ENCODE measurements at places on chromosomes 6 and 20.

DNA sequence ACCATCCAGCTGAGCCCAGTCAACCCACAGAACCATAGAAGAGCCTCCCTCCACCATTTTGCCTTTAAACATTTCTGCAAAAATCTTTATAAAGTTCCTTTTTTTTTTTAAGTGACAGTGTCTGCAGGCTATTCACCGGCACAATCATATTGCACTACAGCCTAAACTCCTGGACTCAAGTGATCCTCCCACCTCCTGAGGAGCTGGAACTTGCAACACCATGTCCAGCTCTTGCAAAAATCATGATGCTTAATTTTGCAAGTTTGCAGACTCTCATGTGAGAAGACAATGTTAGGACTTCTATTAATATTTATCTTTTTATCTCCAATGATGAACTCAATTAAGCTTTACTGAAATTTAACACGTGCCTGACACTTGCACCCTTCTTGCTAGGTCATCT lies 88.8 kb downstream of the INSM1 start:
- DNase-seq: no peak

DNA sequence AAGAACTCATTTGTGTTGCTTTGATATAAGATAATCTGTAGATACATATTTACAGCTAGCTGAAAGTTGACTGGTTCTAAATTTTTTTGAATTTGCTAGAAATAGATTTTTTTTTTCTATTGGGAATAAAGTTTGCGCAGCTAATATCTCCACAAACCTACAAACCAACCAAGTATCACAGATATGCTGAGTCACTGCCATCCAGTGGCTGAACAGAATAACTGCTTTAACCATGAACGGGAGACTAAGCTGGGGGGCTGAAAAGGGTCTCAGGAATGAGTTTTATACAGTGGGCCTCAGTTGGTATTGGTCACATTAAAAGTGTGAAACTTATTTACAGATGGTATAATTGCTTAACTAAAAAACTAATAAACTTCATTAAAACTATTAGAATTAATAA lies 326.7 kb upstream of the CNR1 start:
- DNase-seq: no peak

- DNase-seq: no peak
These were observed 821.1 kb upstream of the FLRT3 start for GRCh38 chr20:15158533-15158932.

- DNase-seq: no peak
These were observed 18.6 kb upstream of the BCAS4 start for GRCh38 chr20:50776122-50776817.

- DNase-seq: no peak
These were observed 33.8 kb upstream of the PLCB4 start for GRCh38 chr20:9035126-9035525.

DNA sequence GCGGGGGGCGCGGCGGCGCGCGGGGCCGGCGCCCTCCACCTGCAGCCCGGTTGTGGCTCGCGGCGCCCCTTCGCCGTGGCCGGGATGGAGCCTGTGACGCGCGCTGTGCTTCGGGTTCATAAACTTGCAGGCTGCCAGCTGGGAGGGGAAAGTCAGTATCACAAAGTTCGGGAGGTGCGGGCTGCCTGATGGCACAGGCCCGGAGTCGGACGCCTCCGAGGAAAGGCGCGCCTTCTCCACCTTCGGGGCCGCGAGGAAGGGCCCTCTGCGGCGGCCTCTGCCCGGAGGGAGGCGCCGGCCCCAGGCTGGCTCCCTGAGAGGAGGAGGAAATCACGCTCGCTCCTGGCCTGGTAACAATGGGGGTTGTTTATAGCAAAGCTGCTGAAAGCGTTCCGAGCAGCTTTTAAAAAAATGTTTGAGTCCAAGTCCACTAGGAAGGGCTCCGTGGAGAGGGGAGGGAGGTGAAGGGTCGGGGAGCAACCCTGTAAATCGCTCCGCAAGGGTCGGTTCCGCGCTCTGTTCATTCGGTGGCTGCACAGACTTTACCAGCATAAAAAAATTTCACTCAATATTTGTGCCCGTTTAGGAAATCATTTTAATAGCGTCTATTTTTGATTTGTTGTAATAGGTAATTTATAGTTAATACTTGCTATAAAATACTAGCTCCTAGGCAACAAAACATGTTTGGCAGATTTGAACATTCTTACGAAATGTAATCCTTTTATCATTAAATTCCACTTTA lies 1.0 kb downstream of the AFDN start:
- peak; percentile 16 for DNase-seq

GRCh38 chr20:33522256-33522820 lies 32.4 kb downstream of the CBFA2T2 start:
- no peak for DNase-seq

DNA sequence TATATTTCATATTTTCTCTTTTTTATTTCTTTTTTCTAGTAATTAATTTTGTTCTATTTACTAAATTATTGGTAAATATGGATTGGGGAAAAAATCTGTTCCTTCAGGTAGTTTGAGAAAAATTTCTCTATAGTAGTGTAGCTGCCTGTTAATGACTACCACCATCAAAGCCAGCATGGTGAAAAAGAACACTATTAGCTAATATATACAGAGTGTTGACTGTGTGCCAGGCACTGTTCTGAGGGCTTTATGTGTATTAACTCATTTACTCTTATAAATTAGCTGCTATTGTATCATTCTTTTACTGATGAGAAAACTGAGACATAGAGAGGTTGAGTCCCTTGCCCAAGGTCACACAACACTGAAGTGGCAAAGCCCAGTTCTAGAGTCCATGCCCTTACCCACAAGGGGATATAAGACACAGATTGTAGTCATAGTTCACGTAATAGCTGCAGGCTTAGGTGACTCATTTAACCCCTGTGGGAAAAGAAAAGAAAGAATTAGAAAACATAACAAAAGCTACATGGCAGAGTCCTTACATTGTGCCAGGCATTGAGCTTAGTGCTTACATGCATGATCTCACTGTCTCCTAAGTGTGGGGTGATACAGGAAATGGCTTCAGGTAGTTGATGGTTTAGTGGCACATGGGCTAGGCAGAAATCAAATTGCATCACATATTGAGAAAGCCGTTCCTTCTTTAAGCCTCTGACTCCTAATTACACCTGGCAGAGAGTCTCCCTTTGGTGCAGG lies 12.2 kb upstream of the AKIRIN2 start:
- DNase-seq: no peak

DNA sequence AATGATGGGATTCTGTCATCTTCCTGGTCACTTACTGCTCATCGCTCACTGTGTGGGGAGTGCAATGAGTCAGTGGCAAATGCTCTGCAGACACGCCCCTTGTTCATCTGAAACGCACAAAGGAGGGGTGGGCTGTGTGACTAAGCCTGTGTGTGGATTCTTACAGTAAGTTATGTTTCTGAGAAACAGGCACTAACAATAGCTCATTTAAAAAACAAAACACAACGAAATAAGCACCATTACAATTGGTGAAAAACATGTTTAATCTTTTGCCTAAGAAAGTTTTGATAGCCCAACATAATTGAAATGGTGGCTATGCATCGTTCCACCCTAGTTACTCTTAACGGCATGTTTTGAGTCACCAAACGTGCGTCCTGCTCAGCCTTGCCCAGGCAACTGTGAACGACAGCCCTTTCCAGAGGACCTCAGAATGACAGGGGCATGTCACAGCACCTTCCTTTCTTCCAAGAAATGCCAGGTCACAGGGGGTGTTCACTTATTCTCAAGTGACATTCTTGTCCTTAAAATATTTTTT lies 118.4 kb upstream of the SGK1 start:
- DNase-seq: peak; percentile 39

DNA sequence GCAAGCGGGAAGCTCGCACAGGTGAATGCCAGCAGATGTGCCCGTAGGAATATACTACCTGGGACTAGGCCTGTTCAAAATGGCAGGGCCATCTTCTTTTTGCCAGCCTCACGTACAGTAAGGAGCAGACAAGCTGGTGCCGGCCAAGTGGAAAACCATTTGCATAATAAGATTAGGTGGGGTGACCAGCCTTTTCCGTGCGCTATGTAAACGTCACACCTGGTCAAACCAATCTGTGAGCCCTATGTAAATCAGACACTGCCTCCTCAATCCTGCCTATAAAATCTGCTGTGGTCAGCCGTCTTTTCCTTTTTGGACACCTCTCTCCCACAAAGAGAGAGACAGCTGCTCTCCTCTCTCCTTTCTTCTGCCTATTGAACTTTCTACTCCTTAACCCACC lies 60.8 kb upstream of the TMEM30A start:
- DNase-seq: no peak

GRCh38 chr6:131213501-131213990 lies 78.3 kb downstream of the AKAP7 start:
- no peak for DNase-seq

- DNase-seq: no peak
These were observed 183.8 kb upstream of the TCF21 start for GRCh38 chr6:133705066-133705465.

DNA sequence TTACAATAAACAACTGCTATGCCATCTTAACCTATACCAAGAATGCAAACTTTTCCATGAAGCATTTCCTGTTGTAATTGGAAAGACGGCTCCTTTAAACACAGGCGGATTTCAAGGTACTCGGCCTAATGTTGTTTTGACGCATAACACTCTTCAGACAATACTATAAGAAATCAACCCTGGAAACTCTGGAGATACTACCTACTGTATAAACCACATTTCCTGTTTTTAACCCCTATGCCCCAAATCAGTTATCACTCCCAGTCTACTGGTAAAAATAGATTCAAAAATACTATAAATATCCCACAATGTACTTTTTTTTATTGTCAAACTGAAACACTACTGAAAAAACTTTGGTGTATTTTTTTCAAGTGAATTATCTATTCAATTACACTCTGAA lies 118.1 kb downstream of the IRF4 start:
- peak; percentile 32 for DNase-seq

GRCh38 chr6:10633216-10633615 lies 61.2 kb downstream of the C6orf52 start:
- peak; percentile 11 for DNase-seq

GRCh38 chr6:157244175-157244574 lies 79.1 kb downstream of the TMEM242 start:
- no peak for DNase-seq

DNA sequence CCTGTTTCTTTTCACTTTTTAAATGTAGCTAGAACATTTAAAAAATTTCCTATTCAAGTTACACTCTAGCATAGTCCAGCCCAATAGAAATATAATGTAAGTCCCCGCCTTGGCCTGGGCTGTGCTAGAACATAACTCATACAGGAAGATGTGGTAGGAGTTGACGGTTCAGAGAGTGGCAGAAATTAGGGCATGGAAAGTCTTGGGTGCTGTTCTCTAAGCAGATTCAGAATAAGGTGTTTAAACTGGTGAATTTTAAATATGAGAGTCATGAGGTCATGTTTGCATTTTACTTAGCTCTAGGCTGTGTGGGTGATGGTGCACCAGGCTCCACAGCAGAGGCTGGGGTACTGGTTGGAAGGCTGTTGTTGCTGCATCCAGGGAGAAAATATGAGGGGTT lies 256.5 kb downstream of the FARS2 start:
- peak; percentile 48 for DNase-seq

DNA sequence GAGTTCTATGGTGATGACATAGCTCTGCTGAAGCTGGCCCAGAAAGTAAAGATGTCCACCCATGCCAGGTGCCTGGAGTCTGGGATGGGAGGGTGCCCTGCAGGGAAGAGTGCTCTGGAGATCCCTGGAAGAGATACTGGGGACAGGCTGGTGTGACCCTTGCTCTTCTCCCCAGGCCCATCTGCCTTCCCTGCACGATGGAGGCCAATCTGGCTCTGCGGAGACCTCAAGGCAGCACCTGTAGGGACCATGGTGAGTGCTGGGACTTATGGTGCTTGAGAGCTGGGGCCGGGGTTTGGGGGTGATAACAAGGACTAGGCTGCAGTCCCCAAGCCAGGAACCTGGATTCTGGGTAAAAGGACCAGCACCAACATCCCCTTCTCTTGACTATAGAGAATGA lies 2.2 kb upstream of the CFB start:
- DNase-seq: no peak
